ENCODE measurements at places on chromosomes 7 and 10. TPM values are rescaled to one million over a fixed set of nuclear protein-coding genes. Genes with fewer than 3 reads are reported as not detected.

DNA sequence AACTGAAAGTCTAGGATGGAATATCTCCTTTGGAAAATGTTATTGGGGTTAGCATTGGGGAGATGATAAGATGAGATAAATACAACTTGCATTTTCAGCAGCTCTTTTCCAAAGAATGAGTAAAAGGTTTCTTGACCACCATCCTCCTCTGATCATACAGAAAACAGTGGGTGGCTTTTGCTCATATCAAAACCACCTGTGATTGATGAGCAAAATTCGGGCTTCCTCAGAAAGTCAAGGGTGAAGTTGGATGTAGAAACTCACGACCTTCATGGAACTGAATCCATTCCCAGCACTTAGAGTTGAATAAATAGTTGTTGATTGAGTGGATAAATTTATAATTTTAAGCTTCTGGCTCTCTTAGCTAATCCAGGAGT lies 158.4 kb downstream of the DNAJB6 start:
- no peak for DNase-seq
- H3K27me3 ChIP-seq: no peaks in the 10 kb centered on the region
- no peak overlapping the region for H3K4me3 ChIP-seq
- no peak overlapping the region for H3K27ac ChIP-seq

- H3K4me3 ChIP-seq: no peak overlapping the region
- H3K36me3 ChIP-seq: no peaks in the 10 kb centered on the region
- H3K27me3 ChIP-seq: peaks cover 18% of the 10 kb centered on the region
- H3K4me1 ChIP-seq: no peaks in the 10 kb centered on the region
Measured at GRCh38 chr7:322111-322671, 32.2 kb downstream of the FOXL3 start.

DNA sequence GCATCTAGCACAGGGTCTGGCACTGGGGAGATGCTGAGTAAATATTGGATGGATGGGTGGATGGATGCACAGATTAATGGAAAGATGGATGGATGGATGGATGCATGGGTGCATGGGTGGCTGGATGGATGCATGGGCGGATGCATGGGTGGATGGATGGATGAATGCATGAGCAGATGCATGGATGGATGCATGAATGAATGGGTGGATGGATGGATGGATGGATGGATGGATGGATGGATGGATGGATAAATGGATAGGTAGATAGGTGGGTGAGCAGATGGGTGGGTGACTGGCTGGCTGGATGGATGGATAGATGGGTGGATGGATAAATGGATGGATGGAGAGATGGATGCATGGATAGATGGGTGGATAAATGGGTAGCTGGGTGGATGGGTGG lies 5.7 kb downstream of the PAX4 start:
- peaks cover 33% of the 10 kb centered on the region for H3K27me3 ChIP-seq
- no peak overlapping the region for H3K27ac ChIP-seq
- no peak for DNase-seq
- H3K4me3 ChIP-seq: no peak overlapping the region
- H3K4me1 ChIP-seq: no peaks in the 10 kb centered on the region

- no peak overlapping the region for H3K4me3 ChIP-seq
- no peak overlapping the region for H3K27ac ChIP-seq
- H3K4me1 ChIP-seq: peaks cover 4% of the 10 kb centered on the region
- no peaks in the 10 kb centered on the region for H3K36me3 ChIP-seq
Measured at GRCh38 chr10:12937527-12937926, 64.0 kb downstream of the CCDC3 start.

- peak; percentile 74 for DNase-seq
- peak overlapping the region; percentile 28 for H3K27ac ChIP-seq
- H3K4me1 ChIP-seq: peaks cover 47% of the 10 kb centered on the region
- no peaks in the 10 kb centered on the region for H3K27me3 ChIP-seq
Measured at GRCh38 chr10:44974628-44975430, 3.8 kb downstream of the DEPP1 start.

DNA sequence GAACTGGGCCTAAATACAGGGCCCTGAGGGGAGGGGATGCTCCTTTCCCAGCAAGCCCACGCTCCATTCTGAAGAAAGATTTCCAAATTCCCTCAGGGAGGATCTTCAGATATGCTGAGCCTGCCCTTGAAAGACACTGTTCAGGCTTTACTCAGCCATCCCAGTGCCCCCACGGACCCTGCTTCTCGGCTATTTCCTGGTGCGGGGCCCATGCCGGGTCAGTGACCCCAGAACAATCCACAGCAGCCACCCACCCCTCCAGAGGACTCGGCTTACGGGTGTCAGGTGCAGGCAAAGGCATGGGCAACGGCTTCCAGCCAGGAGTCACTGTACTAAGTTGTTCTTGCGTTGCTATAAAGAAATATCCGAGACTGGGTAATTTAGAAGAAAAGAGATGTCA lies 137.1 kb downstream of the OAT start:
- H3K27ac ChIP-seq: no peak overlapping the region
- no peak for DNase-seq
- H3K36me3 ChIP-seq: no peaks in the 10 kb centered on the region

DNA sequence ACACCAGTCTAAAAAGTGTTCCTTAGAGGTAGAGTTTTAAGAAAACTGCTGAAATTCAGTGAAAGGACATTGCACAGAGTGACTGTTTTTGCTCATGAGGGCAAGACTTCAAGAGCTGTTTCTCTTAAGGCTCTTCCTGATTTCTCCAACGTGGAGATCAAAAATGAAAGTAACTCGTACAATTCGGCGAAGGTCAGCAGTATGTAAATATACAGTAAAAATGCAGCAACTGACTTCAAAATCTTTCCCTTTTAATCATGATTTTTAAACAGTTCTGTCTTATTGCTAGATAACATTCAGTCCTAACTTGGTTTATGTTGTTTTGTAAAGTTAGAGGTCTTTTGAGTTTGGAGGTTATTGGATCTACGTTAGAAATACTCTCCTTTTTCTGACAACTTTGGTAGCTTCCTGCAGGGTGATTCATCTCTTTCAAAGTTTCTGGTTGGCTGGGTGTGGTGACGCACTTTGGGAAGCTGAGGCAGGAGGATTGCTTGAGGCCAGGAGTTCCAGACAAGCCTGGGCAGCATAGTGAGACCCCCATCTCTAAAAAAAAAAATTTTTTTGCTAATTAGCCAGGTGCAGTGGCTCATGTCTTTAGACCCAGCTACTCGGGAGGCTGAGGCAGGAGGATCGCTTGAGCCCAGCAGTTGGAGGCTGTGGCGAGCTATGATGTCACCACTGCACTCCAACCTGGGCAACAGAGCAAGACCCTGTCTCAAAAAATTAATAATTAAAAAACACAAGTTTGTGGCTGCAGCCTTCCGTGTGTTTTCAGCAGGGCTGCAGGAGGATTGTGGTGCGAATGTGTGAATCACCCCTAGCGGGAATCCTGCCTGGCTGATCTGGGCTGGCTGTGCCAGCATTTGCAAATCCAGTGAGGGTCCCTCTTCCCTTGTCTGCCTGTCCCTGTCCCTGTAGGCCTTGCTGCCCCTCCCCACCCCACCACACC lies 29.2 kb upstream of the AP5Z1 start:
- peak overlapping the region; percentile 66 for H3K4me3 ChIP-seq
- H3K36me3 ChIP-seq: 0 out of 2 replicates have a peak, but pooled peaks cover 4% of the 10 kb centered on the region
- peak overlapping the region; percentile 94 for H3K27ac ChIP-seq
- peaks cover 27% of the 10 kb centered on the region for H3K4me1 ChIP-seq
- DNase-seq: peak; percentile 45

Gene FRMD4A
- total RNA-seq: 7.1 TPM

Gene GHRHR
- not detected for total RNA-seq

Gene LRRD1
- total RNA-seq: not detected

Gene ITIH2
- not detected for total RNA-seq

Gene INHBA
- 55.3 TPM for total RNA-seq

Gene KCNK18
- not detected for total RNA-seq

Measured in PC-3 (cell line).